Activated effector memory CD4-positive, alpha-beta T cell treated with Interleukin-2 at 50 U/mL for 16 hours (primary cell): ENCODE measurements at places on chromosomes 11 and 22.

DNA sequence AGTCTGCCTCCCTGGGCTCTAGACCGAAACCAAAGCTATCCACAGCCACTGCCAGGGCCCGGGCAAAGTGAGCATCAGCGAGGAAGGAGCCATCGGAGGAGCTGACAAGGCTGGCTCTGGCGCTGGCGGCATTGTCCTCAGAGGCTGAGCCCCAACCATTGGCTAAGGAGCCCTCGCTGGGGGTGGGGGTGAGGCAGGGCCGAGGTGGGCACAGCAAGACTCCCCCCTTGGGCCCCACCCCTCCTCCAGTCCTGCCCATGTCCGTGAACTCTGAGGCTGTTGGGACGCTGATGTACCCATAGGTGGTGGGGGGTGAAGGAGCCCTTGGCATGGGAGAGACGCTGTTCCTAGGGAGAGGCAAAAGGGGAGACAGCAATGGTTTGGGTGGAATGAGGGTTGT is 11.2 kb downstream of the ROBO4 start:
- DNase-seq = no peak

GRCh38 chr11:102111011-102111786 is 952 bp downstream of the YAP1 start:
- DNase-seq = no peak

- DNase-seq = no peak
Observed at GRCh38 chr11:10327254-10327653, 22.4 kb downstream of the ADM start.

DNA sequence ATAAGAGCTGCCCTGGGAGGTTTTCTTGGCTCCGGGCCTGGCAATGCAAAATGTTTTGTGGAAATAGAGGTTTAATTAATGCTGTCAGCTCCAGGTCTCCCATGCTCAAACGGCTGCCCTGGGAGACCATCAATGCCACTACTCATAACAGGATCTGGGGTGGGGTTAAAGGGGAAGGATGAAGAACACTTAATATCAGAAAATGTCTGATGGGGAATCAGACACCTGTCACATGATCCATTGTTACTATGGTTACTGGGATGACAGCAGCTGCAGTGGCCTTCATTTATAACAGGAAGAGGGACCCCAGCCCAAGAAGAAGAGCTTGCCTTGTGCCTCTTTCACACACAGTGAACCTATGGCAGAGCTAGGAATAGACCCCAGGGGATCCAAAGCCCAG is 2.2 kb upstream of the SYT13 start:
- DNase-seq = no peak

DNA sequence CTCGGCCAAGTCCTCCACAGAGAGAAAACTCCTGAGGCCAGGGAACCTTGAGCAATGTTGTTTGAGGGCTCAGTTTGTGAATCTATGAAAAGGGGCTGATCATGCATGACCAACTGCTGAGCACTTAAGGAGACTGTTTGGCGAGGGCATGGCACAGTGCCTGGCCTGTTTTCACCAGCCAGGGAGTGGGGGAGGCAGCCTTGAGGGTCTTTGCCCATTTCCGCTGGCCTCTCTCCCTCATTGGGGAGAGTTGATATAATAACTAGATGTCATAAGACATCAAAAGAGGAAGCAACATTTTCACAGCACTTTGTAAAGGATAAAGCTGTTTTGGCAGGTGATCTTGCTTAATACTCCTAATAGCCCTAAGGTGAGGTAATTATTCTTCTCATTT is 110.6 kb downstream of the TP53I11 start:
- no peak for DNase-seq

DNA sequence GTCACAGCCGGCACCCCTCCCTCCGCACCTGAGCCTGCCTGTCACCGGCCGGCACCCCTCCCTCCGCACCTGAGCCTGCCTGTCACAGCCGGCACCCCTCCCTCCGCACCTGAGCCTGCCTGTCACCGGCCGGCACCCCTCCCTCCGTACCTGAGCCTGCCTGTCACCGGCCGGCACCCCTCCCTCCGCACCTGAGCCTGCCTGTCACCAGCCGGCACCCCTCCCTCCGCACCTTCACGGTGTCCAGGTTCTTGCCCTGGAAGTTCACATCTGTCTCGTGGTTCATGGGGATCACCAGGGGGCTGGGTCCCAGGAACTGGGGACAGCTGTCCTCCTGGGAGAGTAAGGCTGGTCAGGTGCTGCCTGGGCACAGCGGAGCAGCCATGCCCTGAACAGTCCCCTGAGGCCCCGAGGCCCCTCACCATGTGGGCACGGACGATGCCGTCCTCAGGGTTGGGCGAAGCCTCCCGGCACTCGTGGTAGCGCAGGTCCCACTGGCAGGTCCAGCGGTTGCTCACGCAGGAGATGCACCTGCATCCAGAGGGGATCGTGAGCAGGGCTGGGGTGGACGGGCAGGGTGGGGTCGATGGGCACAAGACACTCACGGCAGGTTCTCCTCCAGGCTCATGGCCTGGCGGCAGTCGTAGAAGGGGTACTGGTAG is 15.5 kb upstream of the MAPK11 start:
- DNase-seq = no peak

DNA sequence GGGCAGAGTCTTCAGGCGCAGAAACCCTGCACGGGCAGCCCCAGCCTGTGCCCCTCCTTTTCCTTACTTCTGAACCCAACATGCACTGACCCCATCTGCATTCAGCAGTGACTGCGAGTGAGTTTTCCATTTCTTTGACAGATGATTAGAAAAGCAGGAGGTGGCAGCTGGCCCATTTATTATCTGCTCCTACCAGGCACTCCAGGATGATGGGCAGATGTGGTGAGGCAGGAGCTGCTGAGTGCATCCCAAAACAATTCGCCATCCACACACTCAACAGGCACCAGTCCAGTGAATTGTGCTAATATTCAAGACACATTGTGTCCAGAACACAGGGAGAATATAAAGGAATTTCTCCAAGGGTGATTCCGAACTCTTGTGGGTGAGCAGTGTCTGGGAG is 208.5 kb downstream of the TENM4 start:
- DNase-seq = no peak

- DNase-seq = no peak
Observed at GRCh38 chr22:30253205-30253852, 6.8 kb upstream of the LIF start.

DNA sequence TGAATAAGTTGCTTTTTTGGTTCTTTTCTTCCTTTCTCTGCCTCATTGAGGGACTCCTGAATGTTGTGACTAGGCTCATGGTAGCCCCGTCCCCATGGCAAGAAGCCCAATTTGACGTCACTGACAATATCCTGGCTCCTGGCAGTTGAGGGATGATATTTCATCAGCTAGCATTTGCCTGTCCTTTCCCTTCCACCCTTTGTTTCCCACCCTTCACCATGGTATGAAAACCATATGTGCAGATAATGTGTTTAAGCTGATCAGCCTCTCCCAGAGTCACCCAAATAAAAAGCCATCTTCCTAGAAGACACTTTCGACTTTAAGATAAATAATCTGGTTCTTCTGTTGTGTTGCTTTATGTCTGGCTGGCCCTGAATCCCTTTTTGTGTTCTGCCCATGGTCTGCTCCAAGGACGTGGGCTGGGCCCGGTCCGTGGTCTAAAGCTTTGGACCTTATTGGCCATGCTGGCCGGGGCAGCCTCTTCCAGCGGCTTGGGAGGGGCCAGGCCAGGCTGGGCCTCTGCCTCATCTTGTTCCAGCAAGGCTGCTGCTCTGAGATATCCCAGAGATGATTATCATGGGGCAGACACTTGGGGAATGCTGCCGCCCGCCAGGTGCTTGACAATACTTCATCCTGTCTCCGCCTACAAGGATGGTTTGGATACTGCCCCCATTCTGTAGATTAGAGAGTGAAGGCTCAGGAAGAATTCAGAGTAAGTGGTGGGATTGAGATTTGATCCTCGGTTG is 5.1 kb downstream of the TSPAN18 start:
- no peak for DNase-seq

DNA sequence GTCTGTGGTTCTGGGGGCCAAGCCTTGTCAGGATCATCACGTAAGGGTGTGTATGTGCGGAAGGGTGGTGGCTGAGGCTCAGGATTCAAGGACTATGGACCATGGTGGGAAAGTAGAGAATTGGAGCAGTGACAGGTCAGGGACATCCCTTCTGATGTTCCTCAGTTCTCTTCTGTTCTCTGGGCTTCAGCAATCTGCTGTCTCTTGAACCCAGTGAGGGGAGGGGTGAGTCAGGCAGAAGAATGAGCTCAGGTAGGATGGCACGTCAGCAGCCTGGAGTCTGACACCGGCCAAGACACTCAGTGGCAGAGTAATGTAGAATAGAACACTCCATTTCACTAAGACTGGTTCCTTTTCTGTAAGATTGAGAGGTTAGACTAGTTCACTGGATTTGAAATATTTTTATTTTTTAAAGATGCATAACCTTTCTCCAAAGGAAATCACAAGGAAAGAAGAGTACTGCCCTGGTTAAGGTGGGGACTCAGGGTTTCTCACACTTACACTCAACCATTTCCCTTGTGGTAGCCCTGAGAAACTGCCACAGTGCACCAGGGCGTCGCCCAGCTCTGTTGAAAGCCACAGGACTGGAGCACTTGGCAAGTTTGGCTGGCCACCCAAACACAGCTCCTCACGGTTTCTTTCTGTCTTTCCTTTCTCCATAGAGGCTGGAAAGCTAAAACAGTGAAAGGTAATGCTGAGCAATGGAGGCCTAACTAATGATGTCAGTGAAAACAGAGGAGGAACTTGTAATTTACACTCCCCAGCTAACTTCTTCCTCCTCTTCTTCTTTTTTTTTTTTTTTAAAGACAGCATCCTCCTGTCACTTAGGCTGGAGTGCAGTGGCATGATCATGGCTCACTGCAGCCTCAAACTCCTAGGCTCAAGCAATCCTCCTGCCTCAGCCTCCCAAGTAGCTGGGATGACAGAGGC is 23.1 kb upstream of the MICAL2 start:
- peak; percentile 48 for DNase-seq

DNA sequence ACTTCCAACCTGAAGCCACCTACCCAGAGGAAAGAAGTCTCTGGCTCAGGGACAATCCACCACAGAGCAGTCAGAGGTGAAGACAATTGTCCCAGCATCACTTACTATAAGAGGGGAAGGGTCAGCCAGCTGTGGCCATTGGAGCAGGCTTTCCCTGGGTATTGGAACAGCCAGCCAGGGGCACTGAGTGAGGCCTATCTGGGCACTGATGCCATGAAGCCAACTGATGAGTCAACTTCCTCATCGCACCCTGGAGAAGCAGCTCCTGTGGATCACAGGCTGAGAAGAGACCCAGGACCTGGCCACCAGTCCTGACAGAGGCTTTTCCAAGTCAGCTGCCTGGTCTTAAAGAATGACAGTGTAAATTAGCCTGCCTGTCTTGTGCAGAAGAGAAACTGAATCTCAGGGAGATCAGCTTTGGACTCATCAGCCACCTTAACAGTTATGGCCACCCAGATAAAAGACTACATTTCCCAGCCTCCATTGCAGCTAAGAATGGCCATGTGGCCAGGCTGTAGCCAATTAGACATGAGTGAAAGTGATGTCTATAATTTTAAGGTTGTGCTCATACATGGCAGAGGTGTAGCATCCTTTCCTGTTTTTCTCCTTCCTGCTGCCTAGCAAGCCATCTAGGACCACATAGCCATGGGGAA is 19.0 kb downstream of the CHST1 start:
- DNase-seq = no peak

DNA sequence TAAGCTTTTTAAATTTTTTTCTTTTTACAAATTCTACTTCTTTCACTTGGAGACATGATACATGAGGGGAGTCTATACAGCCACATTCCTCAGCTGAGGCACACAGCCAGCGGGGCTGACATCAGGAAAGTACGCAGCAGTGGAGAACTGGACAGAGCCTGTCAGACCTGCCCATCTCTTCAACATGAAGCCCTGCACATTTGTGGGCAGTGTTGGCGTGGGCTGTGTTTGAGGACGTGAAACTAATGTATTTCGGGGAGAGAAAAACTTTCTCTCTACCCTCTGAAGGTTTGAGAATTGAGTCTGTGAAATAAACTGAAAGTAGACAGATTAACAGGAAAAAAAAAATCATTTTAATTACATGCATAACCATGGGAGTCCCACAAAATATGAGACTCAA is 84.8 kb upstream of the HTATIP2 start:
- DNase-seq = no peak

DNA sequence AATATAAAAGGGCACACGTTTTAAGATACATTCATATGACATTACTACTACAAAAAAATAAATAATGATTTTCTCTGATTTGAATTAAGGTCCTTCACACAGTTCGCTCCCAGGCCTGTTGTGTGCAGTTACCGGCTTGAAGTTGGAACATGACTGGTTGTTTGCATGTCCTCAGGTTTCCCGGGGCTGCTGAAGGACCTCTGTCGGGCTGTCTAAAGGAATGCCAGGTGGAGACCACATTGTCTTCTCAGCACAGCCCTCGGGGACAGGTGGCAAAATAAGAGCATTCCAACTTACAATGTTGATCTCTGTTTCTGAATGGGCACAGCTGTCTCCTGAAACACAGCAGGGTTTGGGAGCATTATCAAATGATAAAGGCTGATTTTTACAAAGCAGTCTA is 14.9 kb downstream of the VSIG10L2 start:
- no peak for DNase-seq

GRCh38 chr11:2094354-2095197 is 44.6 kb downstream of the IGF2 start:
- no peak for DNase-seq

- DNase-seq = no peak
Observed at GRCh38 chr22:39443398-39443797, 13.4 kb upstream of the MGAT3 start.

DNA sequence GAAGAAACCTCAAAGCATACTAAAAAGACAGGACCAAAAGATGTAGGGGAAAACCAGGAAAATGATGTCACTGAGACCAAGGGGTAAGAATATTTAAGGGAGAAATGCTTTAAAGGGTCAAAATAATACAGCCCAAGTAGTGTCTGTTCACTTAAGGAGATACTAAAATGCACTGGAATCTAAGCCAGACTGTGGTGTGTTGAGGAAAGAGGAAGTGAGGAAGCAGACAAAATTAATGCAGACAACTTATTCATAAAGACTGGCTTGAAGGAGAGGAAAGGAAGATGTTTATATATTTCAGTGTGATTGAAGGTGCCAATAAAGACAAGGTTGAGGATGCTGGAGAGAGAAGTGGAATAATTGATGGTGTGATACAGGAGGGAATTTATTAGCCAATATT is 15.7 kb downstream of the ZNF215 start:
- no peak for DNase-seq

GRCh38 chr11:107050121-107050520 is 31.8 kb upstream of the GUCY1A2 start:
- no peak for DNase-seq

GRCh38 chr11:116065986-116066385 is 561.8 kb upstream of the CADM1 start:
- DNase-seq = no peak
